ENCODE measurements at places on chromosomes 5 and 9.

DNA sequence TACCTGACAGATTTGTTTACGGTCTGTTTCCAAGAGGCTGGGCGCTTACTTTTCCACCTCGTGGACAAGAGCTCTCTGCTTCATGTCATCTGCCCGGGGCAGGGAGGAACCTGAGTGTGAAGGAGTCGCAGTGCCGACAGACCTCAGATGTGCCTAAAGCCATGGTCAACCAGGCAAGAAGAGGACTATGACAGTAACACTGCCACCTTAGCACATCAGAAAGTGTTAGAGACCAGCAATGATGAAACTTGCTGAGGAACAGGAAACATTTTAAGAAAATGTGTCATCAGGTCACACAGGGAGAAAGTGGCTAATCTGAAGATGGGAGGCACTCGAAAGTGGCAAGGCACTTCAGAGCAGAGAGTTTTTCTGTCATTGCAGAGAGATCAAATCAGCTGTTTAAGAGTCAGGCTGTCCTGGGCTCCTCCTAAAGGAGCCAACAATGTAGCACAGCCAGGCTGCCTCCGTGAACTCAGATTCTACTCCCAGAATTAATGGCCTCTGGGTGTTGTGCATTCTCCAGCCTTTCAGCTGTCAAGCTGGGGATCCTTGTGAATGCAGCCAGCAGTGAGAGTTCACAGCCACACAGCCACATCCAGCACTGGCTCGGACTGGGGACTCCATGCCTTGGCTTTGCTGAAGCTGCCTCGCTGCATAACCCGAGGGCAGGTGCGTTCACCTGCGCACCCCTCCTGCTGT lies 94.6 kb downstream of the RAPGEF1 start:
- DNase-seq = no peak

GRCh38 chr9:73719660-73720059 lies 568.0 kb downstream of the ANXA1 start:
- DNase-seq = no peak

DNA sequence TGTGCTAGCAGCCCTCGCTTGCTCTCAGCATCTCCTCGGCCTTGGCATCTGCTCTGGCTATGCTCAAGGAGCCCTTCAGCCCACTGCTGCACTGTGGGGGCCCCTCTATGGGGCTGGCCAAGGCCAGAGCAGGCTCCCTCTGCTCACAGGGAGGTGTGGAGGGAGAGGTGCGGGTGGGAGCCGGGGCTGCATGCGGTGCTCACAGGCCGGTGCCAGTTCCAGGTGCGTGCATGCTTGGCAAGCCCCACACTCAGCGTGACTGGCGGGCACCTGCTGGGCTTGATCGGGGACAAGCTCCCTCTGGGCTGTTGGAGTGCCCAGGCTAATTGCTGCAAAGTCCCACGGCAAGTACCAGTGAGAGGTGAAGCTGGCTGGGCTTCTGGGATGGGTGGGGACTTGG lies 170.5 kb downstream of the TRIM36 start:
- no peak for DNase-seq

- no peak for DNase-seq
These were observed 64.6 kb upstream of the SHISAL2B start for GRCh38 chr5:64625678-64626077.

DNA sequence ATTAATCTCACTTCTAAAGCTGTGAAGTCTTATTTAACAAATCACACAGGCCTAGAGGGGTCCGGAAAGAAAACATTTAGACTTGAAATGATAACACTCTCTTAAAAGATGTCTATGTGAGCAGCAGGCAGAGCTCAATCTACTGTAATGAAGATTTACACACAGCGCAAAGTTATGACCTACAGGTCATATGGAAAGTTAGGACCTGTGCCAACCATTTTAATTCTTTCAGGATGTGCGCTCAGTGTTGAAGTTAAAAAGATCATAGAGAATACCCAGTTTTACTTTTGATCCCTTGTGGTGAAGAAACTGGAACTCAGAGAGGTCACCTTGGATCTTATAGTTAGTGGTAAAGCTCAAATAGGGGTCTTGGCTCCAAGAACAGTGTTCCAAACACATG lies 3.1 kb upstream of the CREBRF start:
- DNase-seq = no peak

DNA sequence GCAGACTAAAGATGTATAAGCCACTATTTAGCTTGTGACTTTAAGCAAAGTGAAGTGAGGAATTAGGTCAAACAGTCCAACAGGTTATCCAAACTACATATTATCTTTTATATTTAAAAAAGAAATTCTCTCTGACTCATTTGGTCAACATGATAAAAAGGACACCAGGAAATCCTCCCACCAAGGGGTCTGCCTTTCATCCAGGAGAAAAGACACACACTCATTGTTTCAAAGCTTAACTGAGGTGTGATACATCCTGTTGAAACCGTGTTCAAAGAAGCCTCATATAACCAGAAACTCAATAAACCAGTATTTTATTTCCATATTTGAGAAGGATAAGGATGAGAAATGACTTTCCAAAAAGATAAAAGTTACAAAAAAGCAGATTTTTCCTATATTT lies 417.1 kb downstream of the HCN1 start:
- DNase-seq = no peak

DNA sequence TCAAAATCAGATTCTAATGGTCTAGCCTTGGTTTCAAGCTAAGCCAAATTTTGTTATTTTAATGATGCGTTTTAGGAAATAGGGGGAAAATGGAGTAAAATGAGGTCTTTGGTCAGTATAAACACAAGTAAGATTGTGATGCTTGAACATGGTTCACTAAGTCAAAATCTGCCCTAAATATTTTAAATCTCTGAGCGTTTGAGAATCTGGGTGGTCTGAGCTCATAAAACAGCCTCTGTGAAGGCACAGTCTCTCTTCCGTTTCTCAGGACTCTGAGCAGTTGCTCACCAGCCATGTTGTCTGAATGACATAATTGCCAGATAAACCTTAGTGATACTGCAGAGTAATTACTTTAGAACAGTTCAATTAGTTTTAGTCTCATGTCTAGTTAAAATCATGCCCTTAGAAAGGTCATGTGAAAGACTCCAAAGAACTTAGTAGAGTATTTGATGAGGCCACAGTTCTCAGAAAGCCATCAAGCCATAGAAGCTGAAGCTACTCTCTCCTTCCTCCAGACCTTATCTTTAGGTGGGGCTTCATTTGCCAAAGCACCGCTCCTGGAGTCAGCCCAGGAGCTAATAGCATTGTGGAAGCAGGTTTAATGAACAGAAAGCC lies 257.1 kb upstream of the MAP3K1 start:
- no peak for DNase-seq

DNA sequence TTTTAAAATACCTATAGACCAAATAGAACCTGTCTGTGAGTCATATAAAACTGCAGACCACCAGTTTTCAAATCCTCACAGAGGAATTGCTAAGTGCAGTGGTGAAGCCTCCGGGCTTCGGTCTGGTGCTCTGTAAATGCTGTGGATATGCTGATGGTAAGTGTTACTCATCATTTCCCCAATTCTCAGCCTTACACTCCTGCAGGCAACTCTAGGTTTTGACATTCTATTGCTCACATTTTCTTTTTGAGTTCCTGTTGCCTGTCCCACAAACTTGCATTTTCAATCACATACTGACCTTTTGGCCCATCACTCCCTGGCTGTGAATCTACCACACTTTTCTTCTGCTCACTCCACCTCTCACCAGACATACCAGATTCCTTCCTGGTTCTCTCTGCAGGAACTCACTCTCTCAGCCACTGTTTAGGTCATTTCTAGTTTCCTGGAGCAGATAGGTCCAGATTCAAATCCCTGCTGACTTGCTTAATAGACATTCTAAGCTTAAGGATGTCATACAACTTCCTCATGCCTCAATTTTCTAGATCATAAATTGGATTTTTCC lies 192.9 kb downstream of the RAB3C start:
- no peak for DNase-seq

- peak; percentile 27 for DNase-seq
These were observed 1.5 kb upstream of the NSMF start for GRCh38 chr9:137460363-137461315.

- DNase-seq = no peak
These were observed 3.5 kb downstream of the CRB2 start for GRCh38 chr9:123359546-123359945.

- no peak for DNase-seq
These were observed 399.0 kb downstream of the IRX1 start for GRCh38 chr5:3994628-3995027.

- DNase-seq = peak; percentile 37
These were observed 803.8 kb upstream of the ZNF608 start for GRCh38 chr5:125550274-125550673.

DNA sequence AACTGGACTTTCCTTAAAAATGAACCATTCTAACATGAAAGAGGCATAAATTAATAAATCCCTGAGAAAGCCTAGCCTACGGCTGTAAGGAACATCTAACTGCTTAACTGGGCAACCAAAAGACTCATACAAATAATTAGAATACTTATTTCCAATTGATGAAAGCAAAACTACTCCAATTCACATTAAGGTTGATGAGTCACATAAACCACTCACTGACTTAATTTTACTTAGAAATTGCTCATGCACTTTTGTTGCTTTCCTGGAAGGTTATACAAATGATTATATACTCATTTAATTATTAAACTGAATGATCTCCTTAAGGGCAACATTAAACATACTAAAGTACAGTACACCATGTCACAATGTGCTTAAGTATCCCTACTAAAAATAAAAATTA lies 101.9 kb downstream of the NFIB start:
- DNase-seq = no peak

- DNase-seq = no peak
These were observed 11.6 kb downstream of the CEMIP2 start for GRCh38 chr9:71756753-71757152.

GRCh38 chr5:18048449-18048848 lies 414.2 kb downstream of the TAF11L14 start:
- DNase-seq = no peak

- no peak for DNase-seq
These were observed 98.4 kb upstream of the MVB12B start for GRCh38 chr9:126228111-126228780.

DNA sequence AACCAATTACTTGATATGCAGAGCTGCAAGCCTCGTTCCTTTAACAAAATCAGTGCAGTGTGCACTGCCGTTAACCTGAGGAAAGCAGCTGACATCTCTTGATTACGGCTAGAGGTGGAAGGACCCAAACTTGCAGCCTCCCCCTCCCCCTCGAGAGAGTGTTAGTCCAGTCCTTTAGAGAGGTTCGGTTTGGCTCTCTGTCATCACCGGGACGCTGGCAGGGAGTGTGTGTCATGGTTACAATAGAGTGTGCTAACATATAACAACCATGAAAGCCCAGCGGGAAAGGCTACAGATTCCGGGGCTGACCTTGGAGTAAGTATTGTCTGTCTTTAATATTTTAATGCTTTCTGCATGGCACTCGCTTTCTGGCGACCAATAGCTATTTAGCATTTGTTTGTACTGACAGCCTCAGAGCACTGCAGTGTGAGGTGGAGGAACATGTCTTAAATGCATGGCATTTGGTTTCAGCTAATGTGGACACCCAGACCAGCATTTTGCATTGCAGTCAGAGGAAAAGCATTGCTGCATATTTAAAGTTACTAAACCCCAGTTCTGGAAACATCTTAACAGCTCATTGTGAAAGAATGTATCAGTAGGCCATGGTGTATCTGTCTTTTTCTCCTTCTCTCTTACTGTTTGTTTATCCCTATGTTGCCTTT lies 237.5 kb downstream of the CD180 start:
- peak; percentile 56 for DNase-seq
